ENCODE measurements at places on chromosomes 4 and X.

- peak; percentile 20 for DNase-seq
Measured at GRCh38 chrX:16786791-16787735, 797 bp downstream of the TXLNG start.

GRCh38 chrX:84479086-84479485 lies 23.2 kb downstream of the HDX start:
- DNase-seq: no peak

GRCh38 chr4:17008834-17009345 lies 110.4 kb upstream of the LDB2 start:
- DNase-seq: no peak

- DNase-seq: no peak
Measured at GRCh38 chr4:61225656-61226055, 25.5 kb downstream of the ADGRL3 start.

- no peak for DNase-seq
Measured at GRCh38 chr4:113646442-113646822, 115.1 kb downstream of the CAMK2D start.

- no peak for DNase-seq
Measured at GRCh38 chrX:101639583-101639982, 20.1 kb downstream of the ARMCX2 start.

DNA sequence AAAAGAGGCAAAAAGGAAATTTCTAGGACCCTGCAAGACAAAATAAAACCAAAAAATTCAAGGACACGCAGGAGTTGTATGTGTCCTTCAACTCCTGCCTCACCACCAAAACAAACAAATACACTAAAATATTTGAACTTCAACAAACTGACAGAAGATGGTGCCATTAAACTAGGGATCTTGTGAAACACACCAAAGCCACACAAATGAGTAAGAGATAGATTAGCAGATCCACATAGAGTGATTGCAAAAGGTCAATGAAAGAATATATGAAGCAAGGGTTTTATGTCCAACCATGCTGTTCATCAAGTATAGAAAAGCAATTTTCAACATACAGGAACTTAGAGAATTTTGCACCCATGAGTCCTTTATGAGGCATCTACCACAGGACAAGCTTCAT lies 40.1 kb upstream of the SCML1 start:
- DNase-seq: no peak

GRCh38 chrX:37745354-37745753 lies 34.5 kb upstream of the CYBB start:
- DNase-seq: peak; percentile 82

GRCh38 chr4:118772081-118772766 lies 63.7 kb downstream of the SEC24D start:
- DNase-seq: peak; percentile 78

DNA sequence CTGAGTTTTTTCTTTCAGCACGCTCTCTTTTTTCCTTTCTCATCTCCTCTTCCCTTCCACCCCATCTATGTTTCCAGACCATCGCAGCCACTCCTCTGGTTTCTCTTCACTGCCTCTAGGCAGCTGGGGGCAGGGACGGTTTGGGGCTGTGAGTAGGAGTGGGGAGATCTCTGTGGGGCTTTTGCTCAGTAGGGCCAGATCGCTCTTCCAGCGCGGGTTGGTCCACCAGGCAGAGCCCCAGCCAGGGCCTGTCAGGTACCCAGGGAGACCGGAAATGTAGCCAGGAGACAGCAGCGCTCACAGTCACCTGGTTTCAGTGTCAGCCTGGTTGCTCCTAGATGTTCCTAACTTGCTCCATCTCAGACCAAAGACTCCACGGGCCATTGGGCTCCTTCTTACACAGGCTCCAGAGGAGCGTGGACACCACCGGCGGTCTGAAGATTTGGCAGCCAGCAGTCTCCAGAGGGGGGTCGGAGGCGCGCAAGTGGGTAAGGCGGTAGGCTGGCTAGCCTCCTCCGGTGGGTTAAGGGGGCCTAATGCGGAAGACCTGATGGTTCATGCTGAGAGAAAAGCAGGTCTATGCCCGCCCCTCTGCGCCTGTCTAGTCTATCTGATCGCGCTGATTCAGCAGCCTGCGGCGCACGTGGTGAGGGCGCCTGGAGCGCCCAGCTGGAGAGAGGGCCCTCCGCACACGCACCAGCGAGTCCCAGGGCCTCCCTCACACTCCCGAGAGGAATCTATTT lies 1.8 kb downstream of the FGF5 start:
- peak; percentile 38 for DNase-seq

GRCh38 chrX:62931625-62932024 lies 419.5 kb downstream of the SPIN4 start:
- no peak for DNase-seq

DNA sequence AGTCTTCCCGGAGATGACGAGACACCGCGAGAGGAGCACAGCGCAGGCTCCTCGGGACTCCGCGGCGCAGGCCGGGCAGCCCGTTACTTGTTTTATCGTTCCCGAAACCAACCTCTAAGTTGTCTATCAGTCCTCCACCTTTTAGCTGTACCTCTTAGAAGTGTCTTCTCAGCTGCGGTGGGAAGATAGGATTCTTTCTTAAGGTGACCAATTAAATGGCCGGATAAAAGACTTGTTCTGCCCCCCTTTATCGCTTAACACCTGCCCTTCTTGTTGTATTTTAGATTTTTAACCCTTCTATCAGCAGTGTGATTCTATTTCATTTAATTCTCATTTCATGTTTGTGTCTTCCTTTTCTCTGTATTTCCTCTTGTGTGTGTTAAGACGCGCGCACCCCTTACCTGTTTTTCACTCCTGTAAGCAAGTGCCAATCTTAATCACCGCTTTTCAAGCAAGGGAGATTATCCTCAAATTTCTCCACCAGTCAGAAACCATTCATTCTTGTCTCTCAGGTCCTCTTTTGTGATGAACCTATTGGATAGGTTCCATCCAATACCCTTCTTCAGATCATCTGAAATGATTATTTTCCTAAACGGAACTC lies at the start of gene SLC9B2:
TSS of gene SLC9B2 (minus strand) at position 15 of the 601 bp plus-strand sequence. CDS start 9,211 bp downstream, outside the sequence.
- DNase-seq: no peak

GRCh38 chr4:100984901-100985300 lies 362.4 kb downstream of the PPP3CA start:
- DNase-seq: no peak

- DNase-seq: peak; percentile 21
Measured at GRCh38 chr4:124343661-124344171, 368.8 kb downstream of the ANKRD50 start.

DNA sequence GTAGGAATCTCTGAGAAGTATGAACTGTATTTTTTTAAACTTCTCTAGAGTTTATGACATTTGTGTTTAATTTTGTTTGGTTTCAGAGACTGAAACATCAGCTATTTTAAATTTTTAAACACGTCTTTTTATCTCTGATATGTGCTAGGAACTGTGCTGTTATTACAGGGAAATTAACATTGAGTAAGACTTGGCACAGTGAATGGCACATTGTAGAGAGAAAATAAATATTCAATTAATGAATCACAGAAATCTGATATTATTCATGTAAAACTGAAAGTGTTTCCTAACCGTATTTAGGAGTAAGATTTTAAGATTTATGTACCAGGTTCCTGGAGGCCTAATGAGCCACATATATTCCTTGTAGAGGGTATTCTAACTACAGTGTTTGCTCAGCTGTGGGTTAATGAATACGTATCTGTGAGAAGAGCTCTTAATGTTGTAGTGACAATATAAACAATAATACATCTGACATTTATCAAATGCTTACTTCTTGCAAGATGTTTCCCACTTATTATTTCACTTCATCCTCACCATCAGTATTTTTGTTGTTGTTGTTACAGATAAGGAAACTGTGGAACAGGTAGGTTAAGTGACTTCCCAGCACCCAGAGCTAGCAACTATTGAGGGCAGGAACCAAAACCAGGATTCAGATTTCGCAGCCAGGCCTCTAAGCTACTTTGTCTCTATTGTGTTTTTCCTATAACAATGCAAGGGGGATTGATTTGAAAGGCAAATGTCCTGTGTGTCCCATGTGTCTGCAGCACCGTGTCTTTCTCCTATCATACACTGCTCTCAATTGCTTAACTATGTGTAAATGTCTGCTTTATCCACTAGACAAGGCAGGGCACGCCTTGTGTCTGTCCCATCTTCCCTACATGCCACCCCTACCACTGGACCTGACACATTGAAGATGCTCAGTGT lies 121.1 kb upstream of the FAM9C start:
- DNase-seq: no peak

DNA sequence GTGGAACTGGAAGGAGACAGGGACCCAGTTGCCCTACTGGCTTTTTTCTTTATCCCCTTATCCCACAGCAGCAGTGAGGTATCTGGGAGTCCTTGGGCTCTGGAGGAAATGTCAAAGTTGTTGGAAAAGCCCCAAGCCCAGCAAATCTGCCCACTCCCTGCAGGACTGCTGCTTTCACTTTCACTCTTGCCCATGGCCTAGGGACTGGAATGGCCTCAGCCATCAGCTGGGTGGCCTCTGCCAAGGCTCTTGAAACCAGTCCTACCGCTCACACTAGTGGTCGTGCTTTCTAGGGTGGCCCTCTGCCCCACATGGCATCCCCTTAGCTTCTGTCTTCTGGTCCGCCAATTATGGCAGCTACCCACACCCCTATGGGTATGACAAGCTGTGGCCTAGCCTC lies 9.7 kb upstream of the RHOXF1 start:
- no peak for DNase-seq

- DNase-seq: no peak
Measured at GRCh38 chr4:40221744-40222143, 24.9 kb downstream of the RHOH start.

DNA sequence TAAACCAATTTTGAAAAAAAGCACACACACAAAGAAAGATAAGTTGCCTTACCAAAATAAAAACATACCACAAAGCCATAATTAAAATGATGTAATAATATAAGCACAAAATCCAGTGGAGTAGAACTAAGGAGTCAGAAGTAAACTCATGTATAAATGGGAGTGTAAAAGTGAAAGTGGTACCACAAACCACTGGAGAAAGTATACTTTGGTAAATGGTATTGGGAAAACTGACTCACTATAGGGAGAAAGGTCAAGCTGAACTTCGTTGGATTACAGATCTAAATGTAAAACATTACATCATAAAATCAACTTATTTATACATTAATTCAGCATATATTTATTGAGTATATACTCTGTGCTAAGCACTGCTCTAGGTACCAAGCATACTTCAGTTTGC lies 46.3 kb upstream of the HHIP start:
- DNase-seq: no peak

DNA sequence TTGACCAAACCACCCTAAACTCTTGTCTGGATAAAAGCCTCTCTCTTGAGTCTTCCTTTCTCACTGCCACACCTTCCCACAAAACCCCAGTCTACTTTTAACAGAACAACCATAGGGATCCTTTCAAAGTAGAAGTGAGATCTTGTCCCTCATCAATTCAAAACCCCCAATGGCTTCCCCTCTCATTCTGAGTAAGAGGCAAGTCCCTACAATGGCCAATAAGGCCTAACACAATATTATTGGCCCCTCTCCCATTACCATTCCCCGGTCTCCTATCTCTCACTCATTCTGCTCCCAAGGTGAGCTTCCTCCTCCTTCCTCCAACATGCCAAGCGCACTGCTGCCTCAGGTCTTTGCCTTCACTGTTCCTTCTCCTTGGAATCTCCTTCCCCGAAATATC lies 57.1 kb downstream of the REELD1 start:
- no peak for DNase-seq

- DNase-seq: peak; percentile 58
Measured at GRCh38 chr4:55819634-55820033, at the start of gene EXOC1L. Gene EXOC1L (plus strand): TSS chr4:55819790. CDS start chr4:55820027, 237 bp downstream.

DNA sequence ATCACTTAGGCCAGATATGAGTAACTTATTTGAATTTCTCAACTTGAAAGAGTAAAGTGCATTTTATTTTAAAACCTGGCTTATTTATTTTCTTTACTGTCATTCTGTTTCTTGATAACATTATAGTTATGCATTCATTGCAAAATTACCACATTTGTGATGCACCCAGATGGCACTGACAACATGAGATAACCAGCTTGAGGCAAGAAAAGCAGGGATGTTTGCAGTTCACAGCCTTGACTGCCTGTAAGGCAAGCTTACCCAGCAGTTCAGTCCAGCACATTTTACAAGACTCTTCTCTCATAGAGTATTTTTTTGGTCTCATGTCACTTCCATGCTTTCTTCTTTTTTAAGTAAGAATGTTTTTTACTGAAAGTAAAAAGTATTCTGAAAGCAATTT lies 25.3 kb upstream of the EPGN start:
- DNase-seq: no peak

- DNase-seq: no peak
Measured at GRCh38 chrX:9775930-9776329, 10.3 kb upstream of the GPR143 start.

DNA sequence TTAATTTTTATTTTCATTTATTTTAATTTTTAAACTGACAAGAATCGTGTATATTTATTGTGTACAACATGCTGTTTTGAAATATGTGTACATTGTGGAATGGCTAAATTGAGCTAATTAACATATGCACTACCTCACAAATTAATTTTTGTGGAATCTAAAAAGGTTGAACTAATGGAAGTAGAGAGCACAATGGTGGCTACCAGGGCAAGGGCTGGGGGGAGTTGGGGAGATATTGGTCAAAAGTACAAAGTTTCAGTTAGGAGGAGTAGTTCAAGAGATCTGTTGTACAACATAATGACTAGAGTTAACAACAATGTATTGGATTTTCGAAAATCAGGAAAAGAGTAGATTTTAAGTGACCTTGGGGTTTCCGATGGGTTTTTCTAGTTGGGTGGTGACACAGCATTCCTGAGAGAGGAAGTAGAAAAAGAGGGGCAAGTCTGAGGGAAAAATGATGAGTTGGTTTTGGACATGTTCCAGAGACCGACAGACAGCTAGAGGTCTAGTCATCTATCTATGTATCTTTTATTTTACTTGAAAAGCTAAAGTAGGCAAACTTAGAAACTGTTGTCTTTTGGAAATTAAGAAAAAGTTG lies 23.2 kb downstream of the APOO start:
- DNase-seq: no peak

DNA sequence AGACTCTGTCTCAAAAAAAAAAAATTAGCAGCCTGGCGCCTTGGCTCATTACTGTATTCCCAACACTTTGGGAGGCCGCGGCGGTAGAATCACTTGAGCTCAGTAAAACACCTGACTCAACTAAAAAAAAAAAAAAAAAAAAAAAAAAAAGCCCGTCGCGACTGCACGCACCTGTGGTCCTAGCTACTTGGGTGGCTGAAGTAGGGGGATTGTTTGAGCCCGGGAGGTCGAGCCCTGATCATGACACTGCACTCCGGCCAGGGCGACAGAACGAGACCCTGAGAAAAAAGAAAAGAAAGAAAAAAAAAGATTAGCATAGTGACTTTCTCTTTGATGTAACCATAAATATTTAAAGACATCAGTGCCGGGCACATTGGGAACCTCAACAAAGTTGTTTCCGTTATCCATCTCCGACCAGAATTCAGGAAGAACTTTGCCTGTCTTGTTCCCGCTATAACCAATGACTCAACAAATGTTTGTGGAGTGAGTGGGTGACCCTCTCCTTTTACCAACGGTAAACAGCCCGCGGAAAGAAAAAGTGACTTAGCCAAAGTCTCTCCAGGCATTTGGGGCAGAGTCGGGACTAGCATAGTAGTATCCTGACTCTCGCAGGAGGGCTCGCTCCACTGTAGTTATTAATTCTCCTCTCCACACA lies 553 bp upstream of the MED28 start:
- no peak for DNase-seq

DNA sequence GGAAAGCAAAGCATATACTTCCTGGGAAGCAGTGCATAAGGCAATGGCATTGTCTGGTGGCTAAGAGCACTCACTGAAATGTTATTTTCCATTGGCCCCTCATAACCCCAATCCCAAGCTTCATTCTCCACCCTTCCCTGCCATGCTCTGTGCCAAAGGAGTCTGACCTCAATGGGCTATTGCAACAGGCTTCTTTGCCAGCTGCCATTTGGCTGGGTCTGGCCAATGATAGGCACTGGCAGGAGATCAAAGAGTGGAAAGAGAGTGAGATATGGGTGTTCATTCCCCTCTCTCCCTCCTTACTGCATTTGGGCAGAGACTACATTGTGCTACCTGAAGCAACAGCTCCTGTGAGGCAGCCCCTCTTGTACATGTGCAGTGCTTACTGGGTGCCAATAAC lies 51.5 kb downstream of the LHFPL1 start:
- no peak for DNase-seq
